ENCODE measurements at places on chromosomes 3 and 15.

DNA sequence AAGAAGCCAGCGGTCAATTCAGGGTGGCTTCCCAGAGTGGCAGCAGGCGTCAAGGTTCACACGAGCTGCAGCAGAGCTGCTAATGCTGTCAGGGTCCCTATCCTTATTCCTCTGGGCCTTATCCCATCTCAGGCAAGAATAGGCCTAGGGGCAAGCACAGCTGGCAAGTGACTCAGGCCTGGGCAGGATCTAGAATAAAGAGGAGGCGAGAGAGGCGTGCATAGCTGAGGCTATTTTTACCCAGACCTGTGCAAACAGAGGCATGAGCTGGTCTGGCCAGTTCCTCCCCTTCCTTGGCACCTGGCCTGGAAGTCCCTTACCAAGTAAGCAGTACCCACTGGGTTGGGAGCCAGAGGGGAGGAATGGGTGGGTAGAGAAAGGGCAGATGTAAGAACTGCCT lies 12.2 kb upstream of the VIPR1 start:
- no peak for DNase-seq

- no peak for DNase-seq
Measured at GRCh38 chr3:157445857-157446256, 9.2 kb downstream of the PTX3 start.

- DNase-seq = no peak
Measured at GRCh38 chr15:79416876-79417275, 15.3 kb upstream of the MINAR1 start.

GRCh38 chr3:30696896-30697295 lies 90.5 kb downstream of the TGFBR2 start:
- no peak for DNase-seq

GRCh38 chr3:185631108-185631507 lies 45.0 kb downstream of the SENP2 start:
- DNase-seq = no peak

GRCh38 chr3:151199554-151200438 lies 3.2 kb downstream of the GPR171 start:
- no peak for DNase-seq

GRCh38 chr3:120855665-120856437 lies 52.2 kb upstream of the STXBP5L start:
- no peak for DNase-seq

DNA sequence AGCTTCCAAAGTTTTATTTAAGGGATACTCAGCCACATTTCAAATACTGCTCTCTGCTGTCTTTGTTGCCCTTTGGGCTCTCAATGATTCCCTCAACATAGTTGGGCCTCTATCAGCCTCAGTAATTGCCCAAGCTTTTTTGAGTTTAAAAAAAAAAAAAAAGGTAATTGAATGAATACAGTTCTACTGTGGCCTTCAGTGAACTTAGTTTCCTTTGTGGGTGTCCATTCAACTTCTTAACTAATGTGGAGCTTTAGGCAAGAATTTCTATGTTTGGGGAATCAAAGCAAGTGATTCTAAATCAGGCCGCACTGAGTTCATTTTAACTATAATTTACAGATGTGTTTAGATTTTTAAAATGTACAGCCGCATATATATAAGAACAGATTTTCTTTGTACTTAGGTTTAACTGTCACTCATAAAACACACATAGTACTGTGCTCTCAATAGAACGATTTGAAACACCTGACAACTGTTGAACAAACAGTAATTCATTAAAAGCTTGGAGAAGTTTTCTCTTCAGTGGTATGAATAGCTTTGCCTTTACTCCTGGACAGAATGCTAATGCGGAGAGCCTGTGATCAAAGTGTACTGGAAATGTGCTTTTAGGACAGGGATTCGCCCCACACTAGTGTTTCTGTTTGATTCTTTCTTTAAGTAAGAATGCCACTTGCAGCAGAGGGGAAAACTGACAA lies 844.9 kb upstream of the SEMA6D start:
- DNase-seq = no peak

DNA sequence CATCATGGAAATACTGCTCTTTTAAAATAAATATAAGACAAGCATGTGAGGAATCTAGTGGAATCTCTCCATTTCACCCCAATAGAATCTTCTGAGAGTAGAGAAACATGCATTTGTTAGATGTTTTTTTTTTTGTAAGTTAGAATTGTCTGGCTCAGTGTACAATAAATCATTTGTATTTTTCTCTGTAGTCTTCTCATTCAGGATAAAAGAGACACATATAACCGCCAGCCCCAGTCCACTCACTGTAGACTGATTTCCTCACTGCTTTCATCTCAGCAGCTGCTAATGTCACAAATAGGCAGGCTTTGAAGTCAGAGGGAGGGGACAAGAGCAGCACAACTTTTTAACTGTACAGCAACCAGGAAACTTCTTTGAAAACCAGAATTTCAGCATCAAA lies 140.2 kb upstream of the RBMS3 start:
- no peak for DNase-seq

DNA sequence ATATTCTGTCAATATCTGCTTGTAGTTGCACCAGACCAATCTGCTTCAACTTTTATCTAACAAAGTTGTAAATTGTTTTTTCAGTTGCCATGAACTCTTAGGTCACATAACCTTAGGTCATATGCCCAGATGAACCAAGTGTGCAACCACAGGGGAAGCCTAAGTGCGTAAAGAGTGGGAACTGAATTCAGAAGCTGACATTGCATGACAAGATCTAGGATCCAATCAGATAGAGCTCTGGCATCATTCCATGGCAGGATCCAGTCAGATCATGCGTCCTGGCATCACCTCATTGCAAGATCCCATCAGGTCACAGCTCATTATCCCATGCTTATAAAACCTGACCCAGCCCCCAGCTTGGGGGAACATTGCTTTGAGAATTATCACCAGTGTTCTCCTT lies 18.9 kb upstream of the IFT57 start:
- no peak for DNase-seq

DNA sequence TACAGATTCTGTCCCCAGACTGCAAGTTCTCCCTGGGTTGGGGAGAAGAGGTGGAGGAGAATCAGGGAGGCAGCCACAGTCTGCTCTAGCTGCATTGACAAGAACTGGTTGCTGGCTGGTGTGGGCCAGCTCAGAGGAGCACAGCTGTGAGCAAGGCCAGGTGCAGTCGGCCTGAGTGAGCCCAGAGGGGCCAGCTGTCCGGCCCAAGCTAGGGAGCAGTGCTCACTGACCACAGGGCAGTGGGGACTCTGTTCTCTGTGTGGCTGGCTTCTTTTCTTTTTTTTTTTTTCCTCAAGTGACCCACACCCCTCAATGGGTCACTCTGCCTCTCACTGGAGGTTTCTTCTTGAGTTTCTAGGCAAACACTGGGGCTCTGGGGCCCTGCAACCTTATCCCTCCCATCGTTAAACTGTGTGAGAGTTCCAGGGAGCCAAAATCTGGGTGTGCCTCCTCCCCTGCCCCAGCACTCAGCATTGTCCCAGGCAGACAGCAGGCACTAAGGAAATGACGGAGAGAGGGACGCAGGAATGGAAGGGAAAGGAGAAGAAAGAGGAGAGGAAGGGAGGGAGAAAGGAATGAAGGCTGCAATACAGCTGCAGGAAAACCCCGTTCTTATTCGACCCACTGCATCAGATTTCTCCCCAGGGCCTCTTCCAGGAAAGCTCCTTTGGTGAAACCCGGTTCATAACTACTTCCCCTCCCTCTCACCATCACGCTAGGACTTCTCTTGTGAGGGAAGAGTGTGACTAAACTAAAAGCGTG lies 37.7 kb upstream of the HES1 start:
- no peak for DNase-seq

GRCh38 chr3:176208915-176209314 lies 988.4 kb downstream of the TBL1XR1 start:
- DNase-seq = no peak

DNA sequence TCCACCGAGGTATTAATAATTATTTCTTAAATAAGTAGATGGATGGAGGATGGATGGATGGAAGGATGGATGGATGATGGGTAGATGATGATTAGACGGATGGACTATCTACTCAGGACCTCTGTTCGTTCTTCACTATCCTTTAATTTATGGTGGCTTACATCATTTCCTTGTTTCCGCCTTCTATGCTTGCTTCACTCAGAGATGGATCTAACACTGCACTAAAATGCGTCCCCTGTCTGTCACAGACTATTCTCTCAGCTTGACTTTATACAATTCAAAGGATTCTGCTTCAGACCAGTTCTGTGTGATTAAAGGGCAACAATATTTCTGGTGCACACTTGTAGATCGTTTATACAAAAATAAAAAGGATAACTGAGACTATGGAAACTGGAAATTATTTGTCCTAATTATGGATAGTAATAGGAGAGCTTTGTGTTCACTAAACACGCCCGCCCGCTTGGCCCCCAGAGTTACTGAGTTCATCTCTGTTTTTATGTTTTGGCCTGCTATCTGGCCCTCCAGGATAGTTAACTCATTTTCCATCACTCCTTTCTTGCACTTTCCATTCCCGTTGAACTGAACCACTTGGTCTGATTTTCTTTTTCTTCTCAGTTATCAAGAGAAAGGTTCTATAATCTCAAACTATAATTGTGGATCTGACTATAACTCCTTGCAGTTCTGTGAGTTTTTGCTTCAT lies 41.4 kb upstream of the CA12 start:
- DNase-seq = no peak

GRCh38 chr15:69314131-69314530 lies 15.4 kb downstream of the PAQR5 start:
- DNase-seq = no peak

GRCh38 chr3:196111939-196112386 lies 30.1 kb upstream of the TFRC start:
- no peak for DNase-seq

GRCh38 chr15:69478259-69478781 lies 25.7 kb downstream of the RPLP1 start:
- DNase-seq = peak; percentile 70

GRCh38 chr15:57500979-57501576 lies 90.6 kb upstream of the MYZAP start:
- no peak for DNase-seq

GRCh38 chr3:72255191-72255590 lies 470.2 kb upstream of the PROK2 start:
- DNase-seq = no peak

DNA sequence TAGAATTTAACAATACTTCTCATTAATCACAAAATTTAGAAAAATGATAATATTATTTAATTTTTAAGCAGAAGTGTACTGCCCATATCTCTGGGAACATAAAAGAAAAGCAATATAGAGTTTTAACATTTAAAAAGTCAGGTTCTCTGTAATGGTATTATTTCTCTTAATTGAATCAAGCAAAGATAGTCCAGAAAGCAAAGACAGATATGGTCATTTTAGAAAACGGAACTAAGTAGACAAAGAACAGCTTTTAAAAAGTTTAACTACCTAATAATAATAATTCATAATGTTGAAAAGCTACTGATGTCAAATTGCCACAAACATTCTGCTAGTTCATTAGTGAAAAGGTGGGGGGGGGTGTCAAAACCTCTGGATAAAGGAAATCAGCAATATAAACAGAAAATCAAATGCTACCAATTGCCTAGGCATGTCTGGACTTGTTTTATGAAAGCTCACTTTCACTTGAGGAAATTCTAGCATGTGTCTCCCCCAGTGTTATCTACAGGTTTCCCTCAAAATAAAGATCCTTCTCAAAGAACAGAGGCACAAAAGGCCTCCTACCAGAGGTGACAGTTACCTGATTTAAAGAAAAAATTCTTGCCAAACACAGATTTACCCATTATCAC lies 1.7 kb downstream of the ZMAT3 start:
- DNase-seq = no peak

DNA sequence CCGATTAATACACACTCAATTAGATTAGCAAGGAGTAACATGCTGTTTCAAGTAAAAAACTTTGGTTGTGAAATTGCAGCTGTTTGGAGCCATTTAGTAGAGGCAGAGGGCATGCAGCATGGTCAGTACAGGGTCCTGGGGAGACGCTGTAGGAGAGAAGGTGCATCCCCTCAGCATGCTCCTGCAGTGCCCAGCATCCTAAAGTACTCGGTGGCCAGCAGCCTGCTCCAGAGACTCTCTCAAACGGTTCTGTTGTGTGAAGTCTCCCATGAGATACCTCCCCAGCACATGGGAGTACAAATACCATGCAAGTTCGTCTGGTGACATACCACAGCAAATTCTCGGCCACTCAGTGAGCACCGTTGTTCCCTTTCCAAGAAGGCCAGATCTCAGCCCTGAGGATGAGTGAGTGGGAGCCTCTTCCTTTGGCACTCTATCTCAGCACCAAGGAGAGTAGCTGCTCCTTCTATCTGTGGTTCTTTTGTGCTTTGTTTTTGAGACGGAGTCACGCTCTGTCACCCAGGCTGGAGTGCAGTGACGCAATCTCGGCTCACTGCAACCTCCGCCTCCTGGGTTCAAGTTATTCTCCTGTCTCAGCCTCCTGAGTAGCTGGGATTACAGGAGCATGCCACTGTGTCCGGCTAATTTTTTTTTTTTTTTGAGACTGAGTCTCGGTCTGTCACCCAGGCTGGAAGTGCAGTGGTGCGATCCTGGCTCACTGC lies 72.7 kb downstream of the TJP1 start:
- DNase-seq = no peak

- no peak for DNase-seq
Measured at GRCh38 chr3:113228498-113229286, 17.3 kb downstream of the BOC start.

GRCh38 chr3:188707381-188708288 lies 464.1 kb upstream of the TPRG1 start:
- no peak for DNase-seq

DNA sequence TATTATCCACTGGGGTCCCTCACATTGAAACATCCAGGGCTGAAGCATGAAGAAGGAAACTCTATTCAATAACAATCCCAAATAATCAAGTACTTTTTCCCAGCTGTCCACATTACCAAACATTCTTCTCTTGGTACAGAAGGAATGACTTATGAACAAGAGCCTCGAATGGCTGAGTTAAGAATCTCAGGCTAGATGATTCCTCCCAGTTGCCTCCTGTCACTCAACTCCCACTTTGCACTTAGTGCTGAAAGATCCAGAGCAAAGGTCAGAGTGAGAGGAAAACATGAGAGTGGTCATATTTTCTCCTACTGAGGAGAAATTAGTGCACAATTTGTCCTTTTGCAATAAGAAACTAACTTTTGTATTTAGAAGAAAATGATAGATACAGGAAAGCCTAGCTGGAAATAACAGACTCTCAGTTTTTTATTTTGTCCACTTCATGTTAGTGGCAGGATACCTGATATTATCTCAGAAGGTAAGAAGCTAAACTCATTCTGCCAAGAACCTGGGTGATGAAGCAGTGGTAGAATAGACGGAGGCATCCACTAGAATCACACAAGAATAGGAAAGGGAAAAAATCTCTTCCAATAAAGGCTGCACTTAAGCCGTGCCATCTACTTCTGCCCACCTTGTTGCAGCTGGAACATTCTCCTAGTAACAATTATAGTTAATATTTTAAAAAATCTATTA lies 46.2 kb downstream of the GADL1 start:
- no peak for DNase-seq

- DNase-seq = peak; percentile 85
Measured at GRCh38 chr3:53478166-53478830, 16.1 kb upstream of the CACNA1D start.

- no peak for DNase-seq
Measured at GRCh38 chr3:180782195-180782984, 103.1 kb upstream of the CCDC39 start.

All from NCI-H526 treated with DMSO at 0.1 percent for 48 hours (cell line).